ENCODE measurements at places on chromosomes 6 and 20.
A peak's percentile ranks its signal among the peaks of the same experiment; 100 is the strongest.

- H3K4me3 ChIP-seq = no peak overlapping the region
- H3K27me3 ChIP-seq = no peaks in the 10 kb centered on the region
- H3K4me1 ChIP-seq = no peaks in the 10 kb centered on the region
- no peak for DNase-seq
These were observed 117.2 kb downstream of the BANF2 start for GRCh38 chr20:17816804-17817587.

DNA sequence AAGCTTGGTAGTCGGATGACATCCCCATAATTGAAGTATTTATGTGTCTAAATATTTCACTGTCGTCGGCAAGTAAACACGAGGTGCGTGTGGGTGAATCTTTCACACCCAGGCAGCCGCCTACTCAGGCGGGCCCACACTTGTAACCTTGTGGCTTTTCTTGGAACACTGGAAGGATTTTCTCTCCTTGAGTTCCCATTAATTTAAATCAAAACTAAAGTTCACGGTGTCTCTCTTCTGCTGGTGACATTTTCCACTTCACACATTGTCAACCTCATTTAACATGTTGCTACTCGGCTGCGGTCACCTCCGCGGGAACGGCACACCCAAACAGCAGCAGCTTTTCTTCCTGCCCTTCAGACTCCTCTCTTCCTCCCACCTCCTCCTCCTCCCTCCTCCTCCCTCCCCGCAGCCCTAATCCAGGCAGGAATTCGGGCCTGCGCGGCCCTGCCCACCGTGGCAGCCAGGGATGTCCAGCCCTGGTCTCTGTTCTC is 336.6 kb downstream of the QKI start:
- peak overlapping the region; percentile 32 for H3K27ac ChIP-seq
- H3K4me3 ChIP-seq = no peak overlapping the region
- H3K27me3 ChIP-seq = no peaks in the 10 kb centered on the region

DNA sequence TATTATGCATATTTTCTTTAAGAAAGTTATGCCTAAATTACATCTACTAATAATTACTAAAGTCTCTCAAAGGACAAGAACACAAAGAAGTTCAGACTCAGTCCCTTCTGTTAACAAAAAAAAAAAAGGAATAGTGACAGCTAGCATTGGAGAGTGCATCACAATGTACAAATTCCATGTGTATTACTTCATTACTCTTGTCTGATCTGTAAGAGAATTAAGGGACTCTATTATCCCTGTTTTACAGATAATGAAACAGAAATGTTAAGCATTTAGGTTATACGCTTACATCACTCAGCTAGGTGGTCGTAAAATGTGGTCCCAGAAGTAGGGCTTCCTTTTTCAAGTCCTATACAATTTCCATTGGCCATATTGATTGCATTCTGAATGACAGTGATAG is 17.2 kb upstream of the VNN1 start:
- H3K27ac ChIP-seq = no peak overlapping the region
- DNase-seq = no peak
- no peaks in the 10 kb centered on the region for H3K4me1 ChIP-seq
- H3K36me3 ChIP-seq = no peaks in the 10 kb centered on the region
- no peak overlapping the region for H3K4me3 ChIP-seq

- no peaks in the 10 kb centered on the region for H3K36me3 ChIP-seq
- peak; percentile 57 for DNase-seq
- H3K4me1 ChIP-seq = peaks cover 18% of the 10 kb centered on the region
- H3K27me3 ChIP-seq = no peaks in the 10 kb centered on the region
- H3K27ac ChIP-seq = peak overlapping the region; percentile 95
These were observed 37.4 kb downstream of the RBM24 start for GRCh38 chr6:17318435-17319165.

DNA sequence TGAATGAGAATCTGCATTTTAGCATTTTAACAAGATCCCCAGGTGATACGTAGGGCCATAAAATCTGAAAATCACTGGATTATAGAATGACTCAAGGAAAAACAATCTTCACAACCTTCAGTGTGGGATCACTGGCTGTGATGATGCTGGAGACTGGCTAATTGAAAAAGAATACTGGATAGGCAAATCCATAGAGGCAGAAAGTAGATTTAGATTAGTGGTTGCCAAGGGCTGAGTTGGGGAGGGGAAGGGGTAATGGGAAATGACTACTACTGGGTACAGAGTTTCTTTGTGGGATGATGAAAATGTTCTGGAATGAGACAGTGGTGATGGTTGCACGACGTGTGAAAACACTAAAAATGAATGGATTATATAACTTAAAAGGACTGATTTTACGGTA is 84.1 kb downstream of the CDK19 start:
- no peaks in the 10 kb centered on the region for H3K27me3 ChIP-seq
- H3K27ac ChIP-seq = no peak overlapping the region
- H3K4me1 ChIP-seq = no peaks in the 10 kb centered on the region
- no peak for DNase-seq

DNA sequence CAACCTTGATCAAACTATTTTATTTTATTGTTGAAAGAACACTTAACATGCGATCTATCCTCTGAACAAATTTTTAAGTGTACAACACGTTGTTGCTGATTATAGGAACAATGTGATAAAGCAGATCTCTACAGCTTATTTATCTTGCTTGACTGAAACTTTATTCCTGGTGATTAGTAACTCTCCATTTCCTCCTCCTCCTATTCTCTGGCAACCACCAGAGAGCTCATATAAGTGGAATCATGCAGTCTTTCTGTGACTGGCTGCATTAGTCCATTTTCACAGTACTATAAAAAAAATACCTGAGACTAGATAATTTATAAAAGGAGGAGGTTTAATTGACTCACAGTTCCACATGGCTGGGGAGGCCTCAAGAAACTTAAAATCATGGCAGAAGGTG is 218.1 kb downstream of the LRFN2 start:
- no peaks in the 10 kb centered on the region for H3K27me3 ChIP-seq
- no peaks in the 10 kb centered on the region for H3K4me1 ChIP-seq
- no peaks in the 10 kb centered on the region for H3K36me3 ChIP-seq
- DNase-seq = no peak

GRCh38 chr6:158083455-158084325 is 84.4 kb downstream of the SERAC1 start:
- peaks cover 4% of the 10 kb centered on the region for H3K36me3 ChIP-seq
- H3K27me3 ChIP-seq = no peaks in the 10 kb centered on the region
- H3K4me1 ChIP-seq = no peaks in the 10 kb centered on the region
- H3K4me3 ChIP-seq = no peak overlapping the region
- no peak overlapping the region for H3K27ac ChIP-seq

- peaks cover 58% of the 10 kb centered on the region for H3K36me3 ChIP-seq
- DNase-seq = no peak
- H3K27me3 ChIP-seq = no peaks in the 10 kb centered on the region
These were observed 46.9 kb upstream of the NAA20 start for GRCh38 chr20:19970256-19970765.

DNA sequence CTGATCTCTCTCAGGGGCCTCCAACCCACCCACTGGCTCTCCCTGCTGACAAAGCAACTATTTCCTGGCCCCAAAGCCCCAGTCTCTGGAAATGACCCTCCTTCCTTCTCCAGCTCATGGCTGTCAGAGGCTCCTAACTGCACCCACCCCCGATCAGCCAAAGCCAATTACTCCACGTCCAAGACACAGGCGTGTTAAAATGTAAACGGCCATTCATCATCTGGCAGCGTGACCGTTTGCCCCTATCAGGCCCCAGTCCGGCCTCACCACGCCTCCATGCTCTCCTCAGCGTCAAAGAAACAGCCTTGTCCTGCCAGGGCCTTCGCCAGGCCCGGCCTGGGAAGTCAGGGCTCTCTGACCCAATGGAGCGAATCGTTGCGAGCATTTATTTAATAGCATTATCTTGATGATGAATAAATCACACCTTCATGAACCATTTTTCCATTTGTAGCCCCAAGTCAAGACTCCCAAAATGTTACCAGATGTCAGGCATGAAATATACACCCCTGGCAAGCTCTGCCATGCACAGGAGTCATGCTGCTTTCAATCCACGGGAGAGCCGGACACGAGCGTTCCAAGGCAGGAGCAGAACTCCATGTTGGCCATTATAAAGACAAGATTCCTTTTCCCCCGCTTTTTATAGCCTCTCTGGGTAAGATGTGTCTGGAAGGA is 17.7 kb downstream of the RIPOR3 start:
- no peaks in the 10 kb centered on the region for H3K27me3 ChIP-seq
- no peak for DNase-seq
- H3K4me1 ChIP-seq = no peaks in the 10 kb centered on the region
- H3K4me3 ChIP-seq = no peak overlapping the region
- H3K36me3 ChIP-seq = no peaks in the 10 kb centered on the region
- H3K27ac ChIP-seq = no peak overlapping the region

DNA sequence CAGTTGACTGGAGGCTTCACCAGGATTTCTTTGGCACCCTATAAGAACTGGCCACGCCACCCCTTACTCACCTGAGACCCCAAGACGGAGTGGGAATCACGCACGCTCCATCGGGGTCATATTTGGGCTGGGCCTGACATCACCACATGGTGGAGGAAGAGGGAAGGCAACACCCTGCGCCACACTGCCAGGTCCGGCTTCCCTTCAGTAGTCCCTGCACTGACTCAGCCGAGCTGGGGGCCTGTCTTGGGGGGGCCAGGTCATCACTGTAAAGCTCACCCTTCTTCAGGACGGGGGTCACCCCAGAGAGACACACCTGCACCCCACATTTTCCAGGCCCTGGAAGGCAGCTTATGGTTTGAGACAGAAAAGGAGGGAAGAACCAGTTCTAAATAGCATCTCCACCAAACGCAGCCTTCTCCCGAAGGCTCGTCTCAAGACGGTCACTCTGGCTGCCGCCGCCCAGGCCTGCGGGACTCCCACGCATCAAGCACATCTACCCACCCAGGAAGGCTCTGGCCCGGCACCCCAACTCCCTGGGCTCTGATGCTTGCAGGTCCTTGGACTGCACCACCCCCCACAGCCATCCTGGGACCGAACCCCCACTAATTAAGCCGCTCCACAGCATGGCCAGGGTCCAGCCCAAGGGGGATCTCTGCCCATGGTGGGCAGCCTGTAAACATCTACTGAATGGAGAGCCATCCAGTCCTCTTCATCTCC is 51.8 kb downstream of the GINS1 start:
- no peak overlapping the region for H3K27ac ChIP-seq
- no peaks in the 10 kb centered on the region for H3K4me1 ChIP-seq
- no peaks in the 10 kb centered on the region for H3K36me3 ChIP-seq

DNA sequence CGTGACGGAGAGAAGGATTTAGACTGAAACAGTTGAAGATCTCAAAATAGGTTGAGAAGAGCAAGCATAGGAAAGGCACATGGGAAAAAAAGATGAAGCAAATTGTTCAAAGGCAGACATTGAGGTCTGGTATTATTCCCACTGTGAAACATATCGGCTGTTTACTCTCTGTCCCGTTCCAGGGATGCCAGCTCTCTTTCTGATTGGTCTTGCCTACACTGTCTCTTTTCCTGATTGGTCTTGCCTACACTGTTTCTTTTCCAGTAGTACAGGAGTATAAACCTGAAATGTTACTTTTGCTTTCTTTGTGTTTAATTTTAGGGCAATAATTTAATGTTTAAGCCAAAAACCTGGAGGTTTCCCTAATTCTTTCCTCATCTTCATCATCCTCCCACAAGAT is 226.5 kb upstream of the MCHR2 start:
- no peaks in the 10 kb centered on the region for H3K36me3 ChIP-seq
- no peak overlapping the region for H3K4me3 ChIP-seq
- H3K4me1 ChIP-seq = no peaks in the 10 kb centered on the region
- no peak for DNase-seq

GRCh38 chr20:2101057-2101864 is at the start of gene STK35:
TSS of gene STK35 (plus strand) at chr20:2101827. CDS start at chr20:2101882, 55 bp downstream.
- DNase-seq = no peak
- peak within 1 kb of the TSS; percentile 93 for H3K4me3 ChIP-seq
- no peaks in the 10 kb centered on the region for H3K27me3 ChIP-seq
- H3K27ac ChIP-seq = peak within 1 kb of the TSS; percentile 99
- H3K4me1 ChIP-seq = peaks cover 33% of the 10 kb centered on the region

GRCh38 chr20:12416281-12416680 is 498.6 kb downstream of the BTBD3 start:
- no peaks in the 10 kb centered on the region for H3K4me1 ChIP-seq
- H3K27ac ChIP-seq = no peak overlapping the region
- DNase-seq = no peak
- no peaks in the 10 kb centered on the region for H3K27me3 ChIP-seq
- H3K4me3 ChIP-seq = no peak overlapping the region
- no peaks in the 10 kb centered on the region for H3K36me3 ChIP-seq

DNA sequence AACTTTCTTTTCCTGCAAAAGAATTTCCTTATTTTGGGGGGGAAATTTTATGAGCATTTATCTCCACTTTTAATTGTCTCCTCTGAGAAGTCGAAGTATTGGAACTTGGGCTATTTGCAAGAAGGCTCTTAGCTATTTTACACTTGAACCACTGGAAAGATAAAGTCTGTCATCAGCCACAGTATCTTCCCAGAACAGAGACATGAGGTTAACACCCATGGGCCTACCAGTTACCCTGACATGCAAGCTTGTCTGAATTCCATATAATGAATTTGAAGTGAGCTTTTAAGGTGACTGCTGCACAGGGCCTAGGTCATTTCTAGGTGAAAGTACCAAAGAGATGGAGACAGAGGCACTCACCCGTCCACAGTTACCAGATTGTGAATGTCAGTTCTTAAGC is 193.1 kb downstream of the SIM1 start:
- no peak overlapping the region for H3K4me3 ChIP-seq
- H3K27me3 ChIP-seq = no peaks in the 10 kb centered on the region
- H3K36me3 ChIP-seq = no peaks in the 10 kb centered on the region
- no peak overlapping the region for H3K27ac ChIP-seq

GRCh38 chr20:57346477-57346876 is 4.6 kb upstream of the RAE1 start:
- DNase-seq = peak; percentile 77

- H3K27ac ChIP-seq = no peak overlapping the region
- H3K4me1 ChIP-seq = peaks cover 16% of the 10 kb centered on the region
- no peak for DNase-seq
- H3K36me3 ChIP-seq = no peaks in the 10 kb centered on the region
These were observed 123.0 kb upstream of the ENPP5 start for GRCh38 chr6:46293641-46294316.

DNA sequence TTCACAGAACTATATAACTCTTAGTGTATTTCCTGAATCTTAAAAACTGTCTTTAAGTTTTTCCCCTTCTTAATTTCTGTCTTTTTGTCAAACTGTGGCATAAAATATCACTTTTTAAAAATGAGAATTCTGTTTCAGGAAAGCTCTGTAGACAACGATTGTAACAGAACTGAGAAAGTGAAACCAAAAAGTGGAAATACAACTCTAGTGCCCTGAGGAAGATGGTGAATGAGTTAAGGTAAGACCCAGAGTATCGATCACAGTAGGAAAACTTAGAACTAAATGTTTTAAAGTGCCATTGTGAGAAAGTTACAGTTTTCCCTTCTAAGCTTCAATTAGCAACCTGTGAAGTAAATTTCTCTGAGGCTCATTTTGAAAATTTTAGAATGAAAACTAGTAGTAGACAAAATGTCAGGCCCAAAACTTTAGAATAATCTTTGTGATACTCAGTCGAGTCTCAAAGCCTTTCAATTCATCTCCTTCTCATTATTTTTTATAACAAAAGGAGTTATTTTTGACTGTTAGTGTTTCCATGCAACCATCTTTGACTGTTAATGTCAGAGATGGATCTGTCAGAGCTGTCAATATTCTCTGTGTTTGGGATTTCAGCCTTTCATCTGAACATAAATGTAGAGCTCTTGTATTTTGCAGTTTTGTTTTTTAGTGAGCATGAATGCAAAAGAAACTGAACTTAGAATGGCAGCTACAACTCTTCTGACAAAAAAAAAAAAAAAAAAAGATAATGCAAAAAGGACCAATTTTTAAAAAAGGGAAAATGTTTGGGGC is 19.0 kb upstream of the TRDN start:
- peak overlapping the region; percentile 79 for H3K27ac ChIP-seq
- H3K27me3 ChIP-seq = no peaks in the 10 kb centered on the region
- H3K4me1 ChIP-seq = peaks cover 3% of the 10 kb centered on the region
- DNase-seq = no peak

All from psoas muscle (tissue), 8 donors.